Activated T-cell treated with anti-CD3 and anti-CD28 coated beads, Interleukin-2, amount 50 U/mL, for 1 hour (primary cell): ENCODE measurements at places on chromosomes 5 and 9.

DNA sequence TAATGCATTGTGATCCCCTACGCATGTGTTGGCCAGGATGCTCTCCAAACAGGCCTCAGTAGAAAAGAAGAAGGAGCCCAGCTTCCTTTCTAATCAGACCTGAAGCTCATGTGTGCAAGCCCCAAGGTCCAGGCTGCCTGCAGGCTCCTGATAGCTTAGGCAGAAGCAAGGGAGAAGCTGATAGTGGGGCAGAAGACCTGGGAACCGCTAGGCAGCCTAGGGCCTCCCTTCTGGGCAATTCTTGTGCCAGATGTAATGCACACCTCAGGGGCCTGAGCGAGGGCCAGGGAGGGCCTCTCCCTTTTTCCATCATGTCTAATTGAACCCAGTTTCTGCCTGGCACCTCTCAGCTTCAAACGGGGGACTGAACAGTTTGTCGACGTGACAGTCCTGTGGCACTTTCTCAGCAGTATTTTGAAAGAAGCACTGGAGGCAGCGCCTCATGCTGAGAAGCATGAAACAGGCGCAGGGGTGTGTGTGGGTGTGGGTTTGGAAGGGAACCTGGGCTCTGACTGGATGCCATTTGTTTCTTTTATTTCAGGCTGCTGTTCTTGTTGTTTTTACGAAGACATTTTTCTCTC lies 212.8 kb downstream of the PIK3R1 start:
- no peak for DNase-seq

DNA sequence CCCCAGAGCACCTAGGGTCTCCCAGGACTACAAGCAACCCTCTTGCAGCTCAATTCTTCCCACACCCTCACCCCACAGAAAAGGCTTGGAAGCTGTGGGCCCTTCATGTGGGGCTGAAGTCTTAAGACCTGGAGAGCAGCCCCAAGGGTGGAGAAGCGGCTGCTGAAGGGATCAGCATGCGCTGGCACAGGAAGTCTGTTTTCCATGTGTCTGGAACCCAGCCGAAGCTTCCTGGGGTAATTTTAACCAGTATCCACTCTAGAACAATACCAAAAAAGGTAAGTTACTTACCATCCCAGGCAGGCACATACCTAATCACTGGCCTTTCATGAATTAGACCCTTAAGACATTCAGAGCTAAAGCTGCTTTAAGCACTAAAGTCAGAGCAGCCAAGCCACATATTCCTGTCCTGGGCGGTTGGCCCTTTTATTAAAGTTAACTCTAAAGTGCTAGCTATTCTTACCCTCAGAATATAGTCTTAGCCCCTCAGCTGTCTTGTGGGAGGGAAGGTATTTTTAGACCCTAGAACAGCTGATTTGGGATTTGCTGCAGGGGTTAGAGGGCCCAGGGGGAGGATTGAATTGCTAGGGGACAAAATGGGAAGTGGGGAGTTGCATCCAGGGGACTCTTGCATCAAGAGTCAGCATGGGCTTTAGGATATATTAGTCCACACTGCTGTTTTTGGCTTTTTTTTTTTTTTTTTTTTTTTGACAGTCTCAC lies 6.9 kb downstream of the IL17B start:
- no peak for DNase-seq

DNA sequence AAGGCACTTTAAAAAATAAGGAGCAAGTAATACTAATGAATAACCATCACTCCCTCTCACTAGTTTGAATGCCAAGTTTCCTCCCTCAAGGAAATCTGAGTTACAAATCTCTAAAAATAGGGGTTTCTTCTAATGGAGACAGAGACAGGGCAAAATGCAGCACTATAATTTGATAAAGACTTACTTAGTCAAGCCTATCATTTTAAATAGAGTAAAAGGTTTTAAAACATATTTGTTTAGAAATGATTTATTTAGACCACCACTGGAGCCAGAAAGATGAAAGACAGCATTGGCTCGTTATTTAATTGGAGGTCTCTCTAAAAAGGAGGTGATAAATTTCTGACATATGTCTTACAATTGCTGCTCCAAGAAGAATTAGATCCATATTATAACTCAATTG lies 228.7 kb downstream of the TLE1 start:
- no peak for DNase-seq

- peak; percentile 85 for DNase-seq
Observed at GRCh38 chr9:97984188-97985057, 1.3 kb downstream of the ANP32B start.

DNA sequence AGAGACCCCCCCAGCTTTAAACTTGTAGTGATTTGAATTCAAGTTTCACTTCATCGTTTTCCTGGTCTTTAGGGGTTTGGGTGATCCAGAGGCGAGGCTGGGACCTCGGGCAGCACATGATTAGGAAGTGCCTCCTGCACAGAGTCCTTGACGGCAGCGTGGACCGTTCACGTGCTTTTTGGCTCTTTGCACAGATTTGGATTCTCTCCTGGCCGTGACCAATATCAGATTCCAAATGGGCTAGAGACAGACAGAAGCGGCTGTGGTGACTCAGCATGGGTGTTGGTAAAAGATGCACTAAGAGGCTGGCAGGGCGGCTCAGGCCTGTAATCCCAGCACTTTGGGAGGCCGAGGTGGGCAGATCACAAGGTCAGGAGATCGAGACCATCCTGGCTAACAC lies 117.2 kb upstream of the CACNA1B start:
- no peak for DNase-seq

GRCh38 chr5:6711409-6712141 lies 1.7 kb upstream of the TENT4A start:
- DNase-seq, result no peak

DNA sequence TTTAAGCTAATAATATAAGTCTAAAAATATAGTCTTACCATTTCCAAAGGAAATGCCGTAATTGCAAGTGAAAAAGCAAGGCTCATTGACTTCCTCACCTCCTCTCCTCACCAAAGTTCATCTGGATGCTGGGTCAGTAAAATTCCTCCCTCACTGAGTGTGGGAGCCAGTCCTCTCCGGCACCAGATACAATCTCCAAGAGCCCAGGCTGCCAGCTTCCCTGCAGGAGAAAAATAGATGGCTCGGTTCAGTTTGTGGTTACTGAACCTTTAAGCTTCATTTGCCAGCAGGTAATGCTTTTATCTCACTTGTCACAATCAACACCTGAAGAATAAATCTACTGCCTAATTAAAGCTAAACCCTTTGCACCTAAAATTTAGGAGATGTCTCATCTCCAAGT lies 115.3 kb upstream of the VLDLR start:
- DNase-seq, result no peak

- no peak for DNase-seq
Observed at GRCh38 chr5:167716126-167716775, 575.2 kb upstream of the WWC1 start.

DNA sequence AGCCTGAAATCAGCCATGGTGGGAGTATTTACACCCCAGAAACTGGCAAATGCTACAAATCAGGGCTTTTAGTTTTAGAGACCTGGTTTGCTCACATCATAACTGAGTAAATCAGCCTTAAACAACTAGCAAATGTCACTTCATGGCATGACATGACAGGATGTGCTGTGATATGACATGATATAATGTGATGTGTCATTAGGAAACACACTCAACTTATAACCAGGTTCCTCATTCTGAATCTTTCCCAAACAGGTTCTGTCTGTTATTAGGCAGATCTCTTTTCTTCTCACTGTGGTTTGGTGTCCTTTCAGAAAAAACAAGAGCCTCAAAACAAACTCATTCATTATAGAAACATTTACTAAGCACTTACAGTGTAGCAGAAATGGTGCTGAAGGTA lies 90.5 kb downstream of the ADAMTS12 start:
- no peak for DNase-seq

DNA sequence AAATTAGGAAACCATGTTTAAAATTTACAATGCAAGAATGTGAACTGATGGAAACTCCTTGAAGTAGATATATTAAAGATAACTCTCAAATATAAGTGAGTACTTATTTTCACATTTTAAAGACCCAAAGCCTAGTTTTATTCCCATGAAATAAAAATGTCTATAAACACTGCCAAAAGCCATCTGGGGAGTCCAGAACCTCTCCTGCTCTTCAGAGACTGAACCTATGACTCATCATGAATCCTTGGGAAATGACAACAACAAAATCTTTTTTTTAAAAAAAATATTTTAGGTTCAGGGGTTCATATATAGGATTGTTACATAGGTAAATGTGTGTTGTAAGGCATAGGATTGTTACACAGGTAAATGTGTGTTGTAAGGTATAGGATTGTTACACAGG lies 33.8 kb upstream of the FYB1 start:
- DNase-seq, result no peak

DNA sequence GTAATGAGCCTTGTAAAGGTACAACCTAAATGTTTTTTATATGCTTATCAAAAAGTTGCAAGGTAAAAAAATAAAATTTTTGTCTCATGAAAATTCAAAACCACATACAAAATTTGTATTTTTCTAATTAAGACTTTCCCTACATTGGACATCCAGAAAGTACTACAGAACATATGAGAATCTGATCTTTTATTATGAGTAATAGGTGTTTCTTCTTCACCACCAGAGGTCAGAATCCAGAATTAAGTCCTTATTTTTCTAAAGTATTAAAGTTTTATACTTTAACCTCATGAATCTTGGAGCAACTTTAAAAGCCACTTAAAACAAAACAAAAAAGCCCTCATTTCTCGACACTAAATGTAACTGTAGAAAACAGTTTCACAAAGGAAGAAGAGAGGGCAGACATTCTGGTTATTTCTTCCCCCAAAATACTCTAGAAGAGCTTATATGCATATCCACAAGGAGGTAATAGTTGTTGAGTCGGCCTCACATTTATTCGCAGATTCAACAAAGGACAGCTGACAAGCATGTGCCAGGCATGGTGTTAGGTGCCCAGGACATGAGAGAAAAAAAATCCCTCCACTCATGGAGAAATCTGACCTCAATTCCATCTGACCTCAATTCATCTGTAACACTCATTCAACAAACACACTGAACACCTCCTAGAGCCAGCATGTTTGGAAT lies 69.3 kb downstream of the MLLT3 start:
- no peak for DNase-seq

- DNase-seq, result no peak
Observed at GRCh38 chr9:74497748-74498620, 849 bp downstream of the RORB start.

GRCh38 chr5:72556351-72557166 lies 49.3 kb upstream of the ZNF366 start:
- no peak for DNase-seq

GRCh38 chr5:10528056-10528816 lies 35.6 kb upstream of the ANKRD33B start:
- DNase-seq, result no peak

GRCh38 chr5:167269146-167269545 lies 1022.3 kb upstream of the WWC1 start:
- no peak for DNase-seq

- DNase-seq, result no peak
Observed at GRCh38 chr9:91060520-91061343, 259.1 kb downstream of the SYK start.

DNA sequence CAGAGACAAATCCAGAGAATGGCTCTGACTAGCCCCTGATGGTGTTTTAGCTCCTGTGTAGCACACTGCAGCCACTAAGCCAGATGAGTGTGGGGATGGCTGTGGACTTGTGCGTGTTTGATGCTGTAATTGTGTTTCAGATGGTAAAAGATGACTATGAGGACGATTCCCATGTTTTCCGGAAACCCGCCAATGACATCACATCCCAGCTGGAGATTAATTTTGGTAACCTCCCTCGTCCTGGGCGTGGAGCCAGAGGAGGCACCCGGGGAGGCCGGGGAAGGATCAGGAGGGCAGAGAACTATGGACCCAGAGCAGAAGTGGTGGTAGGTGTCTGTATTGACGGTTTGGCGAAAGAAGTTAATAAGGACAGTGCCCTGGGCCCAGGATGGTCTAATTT lies 38.0 kb downstream of the HABP4 start:
- DNase-seq, result no peak

- DNase-seq, result no peak
Observed at GRCh38 chr5:1803192-1803591, 2.0 kb downstream of the NDUFS6 start.

DNA sequence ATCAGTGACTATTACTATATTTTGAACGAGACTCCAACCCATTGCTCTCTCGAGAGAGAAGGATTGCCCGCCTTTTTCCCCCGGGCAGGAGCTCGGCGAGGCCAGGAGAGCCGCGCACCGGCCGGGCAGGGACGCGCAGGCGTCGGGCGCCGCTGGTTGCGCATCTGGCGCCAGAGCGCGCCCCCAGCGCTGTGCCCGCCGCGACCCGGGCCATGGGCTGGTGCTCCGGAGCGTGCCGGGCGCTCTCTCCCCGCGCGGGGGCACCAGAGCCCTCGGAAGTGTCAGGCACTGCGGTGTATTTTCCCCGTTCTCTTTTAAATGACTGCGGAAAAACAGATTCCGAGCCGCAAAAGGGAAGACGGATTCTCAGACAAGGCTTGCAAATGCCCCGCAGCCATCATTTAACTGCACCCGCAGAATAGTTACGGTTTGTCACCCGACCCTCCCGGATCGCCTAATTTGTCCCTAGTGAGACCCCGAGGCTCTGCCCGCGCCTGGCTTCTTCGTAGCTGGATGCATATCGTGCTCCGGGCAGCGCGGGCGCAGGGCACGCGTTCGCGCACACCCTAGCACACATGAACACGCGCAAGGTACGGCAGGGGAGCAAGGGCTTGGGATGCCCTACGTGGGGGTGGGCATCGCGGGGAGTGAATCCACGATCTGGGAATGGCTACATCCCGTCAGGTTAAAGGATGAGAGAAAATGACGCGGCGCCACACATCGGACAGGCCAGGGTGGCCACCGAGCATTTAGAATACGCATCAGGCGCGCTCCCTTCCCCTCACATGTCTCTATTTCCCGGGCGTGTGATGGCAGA lies 1.1 kb upstream of the NTRK2 start:
- no peak for DNase-seq

GRCh38 chr9:8616414-8616813 lies 816.8 kb upstream of the DMAC1 start:
- DNase-seq, result no peak

- no peak for DNase-seq
Observed at GRCh38 chr9:136961279-136962065, 9.4 kb downstream of the LCN12 start.
